Kasumi-1 (cell line): ENCODE measurements at places on chromosomes 6 and 20.

DNA sequence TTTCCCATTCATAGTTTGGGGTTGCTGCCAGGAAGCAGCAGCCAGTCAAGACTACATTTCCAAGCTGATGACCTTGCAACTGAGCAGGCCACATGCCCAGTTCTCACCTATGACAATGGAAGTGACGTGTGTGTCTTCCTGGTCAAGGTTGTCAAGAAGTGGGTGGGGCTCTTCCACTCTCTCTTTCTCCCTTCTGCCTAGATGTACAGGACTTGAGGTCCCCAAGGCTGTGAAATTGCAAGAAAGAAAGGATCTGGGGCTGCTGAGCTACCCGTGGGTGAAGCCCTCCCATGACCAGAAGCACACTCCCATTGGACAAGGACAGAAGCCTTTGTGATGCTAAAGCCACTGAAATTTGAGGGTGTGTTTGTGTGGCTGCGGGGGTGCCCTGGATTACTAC is 175.1 kb downstream of the LINC00237 start:
- no peak for DNase-seq

DNA sequence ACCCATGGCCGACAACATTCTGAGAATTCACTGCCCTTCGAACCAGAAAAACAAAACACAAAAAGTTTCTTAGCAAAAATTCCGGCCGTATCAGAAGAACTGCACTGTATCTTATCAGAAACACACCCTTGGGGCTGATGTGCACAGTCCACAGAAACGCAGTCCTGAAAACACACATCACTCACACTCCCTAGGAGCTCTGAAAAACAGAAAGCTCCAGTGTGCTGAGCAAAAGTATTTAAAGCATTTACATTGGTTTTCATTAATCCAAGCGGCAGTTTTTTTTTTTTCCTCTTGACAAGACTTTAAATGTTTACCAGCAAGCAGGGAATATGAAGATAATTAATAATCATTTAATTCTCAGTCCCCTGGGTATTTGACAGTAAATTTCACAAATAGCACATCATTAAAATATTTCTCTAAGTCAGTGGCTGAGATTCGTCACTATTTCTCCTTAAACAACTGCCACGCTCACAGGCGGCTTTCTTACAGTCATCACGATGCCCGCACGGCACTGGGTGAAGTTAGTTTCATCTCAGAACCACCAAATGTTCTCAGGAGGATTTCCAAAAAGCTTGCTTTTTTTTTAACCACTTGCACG is 13.3 kb downstream of the NFATC2 start:
- no peak for DNase-seq

- no peak for DNase-seq
These were observed 66.4 kb downstream of the PHF20 start for GRCh38 chr20:35838205-35838604.

GRCh38 chr20:41984031-41984430 is 365.9 kb upstream of the CHD6 start:
- DNase-seq, result no peak

DNA sequence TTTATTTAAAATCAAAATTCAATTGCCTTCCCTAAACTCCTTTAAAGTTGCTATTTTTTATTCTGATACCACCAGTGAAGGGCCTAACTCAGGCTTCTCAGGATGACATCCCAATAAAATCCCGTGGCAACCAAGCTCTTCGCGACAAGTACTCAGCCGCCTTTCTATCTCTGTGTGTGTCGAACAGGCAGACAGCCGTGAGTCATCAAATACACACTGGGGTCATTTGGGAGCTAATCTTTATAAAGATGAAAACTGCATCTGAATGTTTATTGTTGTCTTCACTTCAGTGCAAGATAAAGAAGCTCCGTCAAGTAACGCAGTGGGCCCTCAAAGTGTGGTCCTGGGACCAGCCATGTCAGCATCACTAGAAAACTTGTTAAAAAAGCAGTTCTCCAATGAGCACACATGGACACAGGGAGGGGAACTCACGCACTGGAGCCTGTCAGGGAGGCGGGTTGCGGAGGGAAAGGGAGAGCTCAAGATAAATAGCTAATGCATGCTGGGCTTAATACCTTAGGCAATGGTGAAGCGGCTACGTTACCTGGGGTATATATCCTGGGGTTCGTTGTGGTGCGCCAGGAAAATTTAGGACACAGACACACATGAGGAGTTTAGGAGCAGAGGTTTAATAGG is 119.3 kb downstream of the RNF144B start:
- DNase-seq, result no peak

DNA sequence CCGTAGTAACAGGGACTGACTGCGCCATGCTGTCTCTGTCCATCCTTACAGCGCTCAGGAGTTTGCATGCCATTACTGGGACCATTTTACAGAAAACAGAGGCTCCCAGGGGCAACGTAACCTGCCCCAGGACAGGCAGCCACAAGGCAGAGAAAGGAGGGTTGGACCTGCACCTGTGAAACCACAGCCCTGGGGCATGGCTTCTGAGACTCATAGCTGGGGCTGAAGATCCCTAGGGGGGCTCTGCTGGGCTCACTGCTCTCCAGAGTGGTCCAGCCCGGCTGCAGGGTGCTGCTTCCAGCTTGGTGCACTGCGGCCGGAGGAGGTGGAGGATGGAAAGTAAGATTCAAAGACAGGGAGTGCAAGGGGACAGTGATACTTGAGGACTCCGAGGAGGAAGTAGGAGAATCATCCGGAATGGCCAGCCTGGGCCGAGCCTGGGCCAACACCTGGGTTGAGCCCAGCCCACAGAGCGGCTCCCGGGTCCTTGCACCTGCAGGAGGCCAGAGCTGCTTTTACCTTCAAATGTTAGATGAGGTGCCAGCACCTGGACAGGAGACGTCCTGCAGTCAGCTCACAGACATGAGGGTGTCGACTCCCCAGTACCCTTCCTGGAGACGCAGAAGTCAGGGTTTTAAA is 183.2 kb downstream of the CDH4 start:
- DNase-seq, result no peak

DNA sequence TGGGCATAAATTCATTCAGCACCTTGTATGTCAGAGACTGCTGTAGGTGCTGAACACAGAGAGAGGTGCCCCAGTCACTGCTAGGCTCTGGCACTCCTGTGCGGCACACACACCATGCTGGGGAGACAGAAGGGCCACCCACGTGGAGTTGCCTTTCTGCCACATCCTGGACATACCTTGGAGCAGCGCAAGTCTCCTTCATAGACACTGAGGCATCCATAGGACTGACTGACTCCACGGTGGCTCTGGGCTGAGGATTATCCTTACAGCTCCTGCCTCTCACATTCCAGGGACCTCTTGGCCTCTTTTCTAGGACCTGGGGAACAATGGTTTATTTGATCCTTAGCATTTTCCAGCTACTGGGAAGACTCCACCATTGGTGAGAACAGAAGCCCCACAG is 26.0 kb upstream of the SLC22A23 start:
- no peak for DNase-seq

DNA sequence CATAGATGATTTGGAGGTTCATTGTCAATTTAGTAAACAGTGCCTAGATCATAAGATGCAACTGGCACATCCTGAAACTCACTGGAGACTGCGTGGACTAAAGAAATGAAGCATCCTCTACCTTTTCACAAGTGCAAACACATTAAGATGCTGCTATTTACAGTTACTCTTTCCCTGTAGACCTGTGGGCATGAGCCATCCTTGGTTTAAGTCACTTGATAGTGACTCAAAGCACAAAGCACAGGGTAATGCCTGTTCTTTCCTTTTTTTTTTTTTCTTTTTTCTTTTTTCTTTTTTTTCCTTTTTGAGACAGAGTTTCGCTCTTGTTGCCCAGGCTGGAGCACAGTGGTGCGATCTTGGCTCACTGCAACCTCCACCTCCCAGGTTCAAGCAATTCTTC is 10.0 kb upstream of the HLA-DQA1 start:
- no peak for DNase-seq

- DNase-seq, result no peak
These were observed 206.8 kb upstream of the PLCB4 start for GRCh38 chr20:8862092-8862491.

DNA sequence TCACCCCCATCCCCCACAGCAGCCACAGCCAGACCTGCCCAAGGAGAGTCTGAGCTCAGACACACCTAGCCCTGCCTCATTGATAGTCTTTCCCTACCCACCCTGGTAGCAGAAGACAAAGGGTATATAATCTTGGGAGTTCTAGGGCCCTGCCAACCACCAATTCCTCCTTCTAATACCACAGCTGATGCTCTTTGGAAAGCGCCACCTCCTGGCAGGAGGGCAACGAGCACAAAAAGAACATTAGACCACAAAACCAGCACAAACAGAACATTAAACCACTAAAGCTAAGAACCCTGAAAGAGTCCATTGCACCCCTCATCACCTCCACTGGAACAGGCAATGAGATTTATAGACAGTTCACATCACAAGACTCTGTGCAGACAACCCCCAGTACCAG is 195.8 kb upstream of the FUT9 start:
- DNase-seq, result no peak

DNA sequence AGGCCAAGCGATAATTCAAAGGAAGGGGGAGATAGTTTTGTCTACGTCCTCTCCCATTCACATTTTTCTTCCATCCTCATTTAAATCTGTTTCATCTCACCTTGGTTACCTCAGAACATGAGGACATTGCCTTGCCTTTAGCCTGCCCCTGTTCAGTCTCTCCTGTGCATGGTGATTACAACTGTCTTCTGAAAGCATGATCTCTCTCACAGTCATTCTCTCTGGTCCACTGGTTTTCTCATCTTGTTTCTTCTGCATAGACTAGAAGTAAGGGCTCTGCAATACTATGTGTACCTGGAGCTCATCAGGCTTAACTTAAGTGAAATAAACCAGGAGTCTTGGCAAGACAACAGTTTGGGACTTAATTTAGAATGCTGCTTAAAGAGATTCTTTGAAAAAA is 31.4 kb downstream of the CLVS2 start:
- DNase-seq, result no peak

DNA sequence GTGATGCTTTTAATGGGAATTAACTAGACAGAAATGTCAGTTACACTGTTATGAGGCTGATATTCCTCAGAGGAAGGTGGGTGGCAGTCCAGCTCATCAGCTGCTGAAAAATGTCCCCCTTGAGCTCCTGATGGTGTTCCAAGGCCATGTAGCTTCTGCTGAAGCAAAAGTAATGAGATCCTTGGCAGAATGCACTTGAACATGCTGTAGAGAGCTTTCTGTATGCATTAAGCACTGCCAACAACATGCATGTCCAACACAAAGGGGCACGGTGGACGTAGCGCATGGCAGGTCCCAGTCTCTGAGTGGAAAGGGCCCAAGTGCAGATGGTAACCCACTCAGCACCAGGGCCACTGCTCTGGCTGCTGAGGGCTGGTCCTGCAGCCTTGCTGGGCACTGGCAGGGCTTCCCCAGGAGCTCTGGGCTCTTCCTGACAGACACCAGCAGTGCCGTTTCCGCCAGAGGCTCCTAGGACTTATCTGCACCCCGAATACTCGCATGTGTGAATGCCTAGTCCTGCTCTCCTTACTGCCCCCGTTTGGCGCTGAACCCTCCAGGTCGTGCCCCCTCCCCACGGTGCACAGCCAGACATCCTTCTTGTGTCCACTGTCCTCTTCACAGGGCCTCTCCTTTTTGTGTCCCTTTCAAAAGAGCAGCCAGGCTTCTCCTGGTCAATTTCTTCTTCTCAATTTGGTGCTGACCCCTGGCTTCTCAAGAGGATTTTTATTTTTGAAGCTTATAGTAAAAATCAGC is 18.6 kb upstream of the SYNDIG1 start:
- no peak for DNase-seq

- no peak for DNase-seq
These were observed 223.7 kb downstream of the ARHGAP18 start for GRCh38 chr6:129486327-129486726.

GRCh38 chr20:36154700-36155628 is at the start of gene EPB41L1:
TSS of gene EPB41L1 (plus strand) at chr20:36154740. CDS start at chr20:36173778, 19,038 bp downstream.
- DNase-seq, result no peak

GRCh38 chr6:161543684-161544309 is 269.9 kb upstream of the AGPAT4 start:
- no peak for DNase-seq

DNA sequence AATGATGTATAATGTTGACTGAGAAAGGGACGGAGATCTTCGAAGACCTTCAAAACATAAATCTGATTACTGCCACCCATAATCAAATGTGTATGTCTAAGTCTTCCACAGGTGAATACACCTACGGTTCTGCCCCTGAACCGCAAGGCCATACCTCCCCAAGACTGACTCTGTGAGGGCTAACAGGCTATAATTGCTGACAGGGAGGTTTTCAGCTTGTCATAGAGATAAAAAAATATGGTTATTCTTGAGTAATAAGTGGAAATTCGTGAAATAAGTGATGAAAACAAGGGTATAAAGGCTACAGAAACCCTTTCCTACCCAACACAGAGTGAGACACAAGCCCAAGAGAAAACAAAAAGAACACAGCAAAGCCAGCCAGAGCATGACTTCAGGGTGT is 188.9 kb downstream of the ATXN1 start:
- no peak for DNase-seq

- DNase-seq, result no peak
These were observed 3.8 kb downstream of the EZR start for GRCh38 chr6:158815379-158815724.

DNA sequence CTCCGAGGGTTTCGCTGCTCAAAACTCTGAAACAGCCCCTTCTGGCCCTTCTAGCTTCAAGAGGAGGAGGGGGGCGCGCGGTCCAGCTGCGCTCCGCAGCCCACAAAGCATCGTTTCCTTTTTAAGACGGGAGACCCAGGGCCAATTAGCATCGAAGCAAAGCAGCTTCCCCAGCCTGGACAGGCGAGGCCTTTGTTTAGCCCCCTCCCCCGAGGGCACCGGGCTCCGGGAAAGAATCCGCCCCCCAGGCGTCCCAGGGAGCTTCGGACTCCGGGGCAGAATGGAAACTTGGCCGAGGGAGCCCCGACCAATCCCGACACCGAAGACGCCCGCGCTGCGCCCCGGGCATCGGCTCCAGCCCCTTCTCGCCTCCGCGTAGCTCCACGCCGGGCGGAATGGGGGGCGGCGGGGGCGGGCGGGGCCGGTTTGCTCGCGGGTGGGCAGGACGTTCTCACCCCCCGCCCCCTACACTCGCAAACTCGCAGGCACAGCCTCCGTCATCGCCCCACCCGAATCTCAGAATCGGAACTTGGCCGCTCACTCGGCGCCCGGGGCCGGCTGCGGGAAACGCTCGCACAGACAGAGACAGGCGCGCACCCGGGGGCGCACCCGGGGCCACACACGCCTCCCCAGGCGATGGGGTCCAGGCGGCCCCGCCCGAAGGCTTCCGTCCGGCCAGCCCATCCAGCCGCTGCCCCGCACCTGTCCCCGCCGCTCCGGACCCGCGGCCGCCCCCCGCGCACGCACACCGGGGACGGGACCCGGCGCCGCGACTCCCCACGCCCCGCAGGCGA is 628 bp downstream of the NKAIN4 start:
- no peak for DNase-seq
